ENCODE measurements at places on chromosomes 13 and 19.
A peak's percentile ranks its signal among the peaks of the same experiment; 100 is the strongest.

DNA sequence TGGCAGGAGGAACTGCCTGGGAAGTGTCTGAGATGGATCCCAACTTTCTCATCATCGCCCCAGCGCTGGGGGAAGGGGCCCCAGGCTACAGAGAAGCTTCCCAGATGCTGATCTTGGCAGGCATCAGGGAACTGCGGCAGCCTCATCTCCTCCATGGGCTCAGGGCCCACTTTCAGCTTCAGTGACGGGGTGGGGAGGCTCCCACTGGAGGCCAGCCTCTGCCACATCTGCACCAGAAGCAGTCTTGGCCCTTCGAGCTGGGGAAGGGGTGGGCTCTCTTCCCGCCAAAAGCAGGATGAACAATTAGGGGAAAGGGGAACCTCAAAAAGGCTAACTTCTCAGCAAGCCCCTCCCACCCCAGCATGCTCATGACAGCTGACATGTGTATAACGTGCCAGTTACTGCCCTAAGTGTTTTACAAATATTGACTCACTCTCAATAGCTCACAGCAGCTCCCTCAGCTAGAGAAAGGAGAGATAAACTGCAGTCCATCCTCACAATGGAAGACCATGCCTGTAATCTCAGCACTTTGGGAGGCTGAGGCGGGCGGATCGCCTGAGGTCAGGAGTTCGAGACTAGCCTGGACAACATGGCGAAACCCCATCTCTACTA, 7.1 kb upstream of the S1PR2 start:
- DNase-seq: peak; percentile 58

- no peak for DNase-seq
These were observed 110.7 kb downstream of the KLF12 start for GRCh38 chr13:74023484-74023883.

DNA sequence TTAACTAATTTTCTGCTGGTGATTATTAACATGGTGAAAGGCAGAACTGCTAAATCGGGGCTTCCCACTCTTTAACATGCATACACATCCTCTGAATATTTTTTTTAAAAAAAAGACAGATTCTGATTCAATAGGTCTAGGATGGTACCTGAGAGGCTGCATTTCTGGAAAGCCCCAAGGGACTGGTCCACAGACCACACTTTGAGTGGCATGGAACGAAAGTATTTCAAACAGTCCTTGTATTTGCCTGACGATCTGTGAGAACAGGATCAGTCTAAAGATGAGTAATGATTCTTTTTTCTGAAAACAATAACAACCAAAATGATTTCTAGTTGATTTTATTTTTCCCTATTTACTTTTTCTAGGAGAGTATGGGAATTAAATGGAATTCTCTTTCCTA, 16.7 kb upstream of the SPART start:
- no peak for DNase-seq

GRCh38 chr13:93037780-93038179, 188.8 kb upstream of the GPC6 start:
- DNase-seq: no peak

GRCh38 chr13:109669234-109669612, 117.2 kb downstream of the IRS2 start:
- DNase-seq: no peak

GRCh38 chr13:110640591-110641029, 25.3 kb downstream of the NAXD start:
- DNase-seq: no peak

- DNase-seq: peak; percentile 69
These were observed 5.3 kb downstream of the VWA8 start for GRCh38 chr13:41955605-41956004.

DNA sequence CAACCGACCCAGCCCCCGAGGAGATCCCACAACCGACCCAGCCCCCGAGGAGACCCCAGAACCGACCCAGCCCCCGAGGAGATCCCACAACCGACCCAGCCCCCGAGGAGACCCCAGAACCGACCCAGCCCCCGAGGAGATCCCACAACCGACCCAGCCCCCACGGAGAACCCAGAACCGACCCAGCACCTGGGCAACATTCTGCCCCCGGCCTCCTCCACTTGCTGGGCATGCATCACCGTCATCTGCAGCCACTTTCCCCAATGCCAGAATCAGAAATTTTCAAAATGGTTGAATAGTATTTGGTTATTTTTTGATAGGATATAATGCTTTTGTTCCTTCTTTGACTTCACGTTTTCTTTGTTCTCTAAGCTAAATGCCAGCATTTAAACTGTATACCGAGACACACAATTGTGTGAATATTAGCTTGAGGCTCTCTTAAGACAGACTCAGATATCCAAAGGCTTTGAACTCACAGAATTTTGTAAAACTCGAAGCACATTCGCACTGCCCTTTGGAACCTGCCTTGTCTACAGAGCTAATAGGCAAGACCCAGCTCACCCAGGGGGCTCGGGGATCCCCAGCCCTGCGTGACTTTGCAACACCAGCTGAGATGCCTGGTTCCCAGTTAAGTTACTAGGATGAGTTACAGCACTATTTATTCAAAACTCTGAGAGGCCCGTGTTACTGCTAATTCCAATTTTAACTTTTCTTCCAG, 15.5 kb upstream of the RASA3 start:
- DNase-seq: no peak

DNA sequence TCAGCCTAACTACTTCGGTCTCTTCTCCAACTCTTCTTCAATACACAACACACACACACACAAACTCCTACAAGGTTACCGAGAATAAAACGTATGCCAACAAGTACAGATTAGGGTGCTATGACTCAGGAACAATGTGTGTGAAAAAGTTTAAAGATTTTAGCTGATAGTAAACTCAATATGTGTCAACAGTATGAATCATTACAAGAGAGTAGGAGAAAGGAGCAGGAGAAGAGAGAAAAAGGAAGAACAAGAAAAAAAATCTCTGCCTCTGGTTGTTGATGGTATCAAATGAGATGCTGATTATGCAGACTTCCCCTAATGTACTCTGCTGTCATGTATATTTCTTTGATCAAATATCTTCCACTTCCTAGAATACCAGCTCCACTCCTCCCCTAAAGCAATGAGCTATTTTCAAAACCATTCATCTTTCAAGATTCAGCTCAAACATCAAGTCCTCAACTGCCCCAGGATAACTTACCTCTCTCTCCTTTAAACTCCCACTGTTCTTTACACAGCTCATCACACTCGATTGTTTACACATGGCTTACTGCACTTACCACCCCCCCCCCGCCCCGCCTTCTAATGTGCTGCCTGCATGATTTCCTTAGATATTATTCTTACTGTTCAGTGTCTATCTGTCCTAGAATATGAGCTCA, 95.6 kb downstream of the FAM216B start:
- peak; percentile 63 for DNase-seq

- no peak for DNase-seq
These were observed 844.8 kb downstream of the PCDH17 start for GRCh38 chr13:58476206-58476918.

- DNase-seq: no peak
These were observed 7.3 kb downstream of the IFNL3 start for GRCh38 chr19:39237200-39238184.

DNA sequence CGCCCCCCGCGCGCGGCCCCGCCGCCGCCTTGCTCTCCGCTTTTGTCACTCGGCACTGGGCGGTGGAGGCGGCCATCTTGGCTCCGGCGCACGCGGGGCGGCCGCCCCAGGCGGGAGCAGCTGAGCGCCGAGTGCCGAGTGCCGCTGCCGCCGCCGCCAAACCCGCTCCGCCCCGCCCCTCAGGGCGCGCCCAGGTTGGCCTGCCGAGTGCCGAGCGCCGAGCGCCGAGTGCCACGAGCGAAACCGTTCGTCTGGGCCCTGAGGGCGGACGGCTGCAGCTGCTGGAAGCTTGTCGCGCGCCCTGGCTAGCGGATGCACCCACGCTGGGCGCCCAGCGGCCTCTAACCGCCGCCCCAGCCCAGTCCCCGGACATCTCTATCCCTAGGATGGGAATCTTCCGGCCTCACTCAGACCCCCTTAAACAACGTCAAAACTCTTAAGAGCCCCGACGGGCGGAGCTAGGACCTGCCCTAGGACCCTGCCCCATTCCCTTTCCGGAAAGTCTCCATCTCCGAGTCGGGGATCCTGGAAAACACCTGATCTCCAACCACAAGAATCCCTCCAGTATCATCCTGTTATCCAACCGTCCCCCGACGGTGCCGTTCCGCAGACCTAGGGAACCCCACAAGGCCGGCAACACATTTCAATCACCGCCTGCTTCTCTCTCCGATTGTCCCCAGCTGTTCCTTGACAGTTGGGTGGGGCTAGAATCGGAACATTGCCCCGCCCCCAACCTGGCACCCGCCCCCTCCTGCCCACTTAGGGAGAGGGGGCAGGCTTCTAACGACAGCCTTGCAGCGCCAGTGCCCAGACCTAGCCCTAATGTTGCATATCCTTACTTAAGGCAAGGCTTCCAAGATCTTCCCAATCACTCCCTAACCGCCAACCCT, 14.1 kb upstream of the AKAP8L start:
- peak; percentile 96 for DNase-seq

GRCh38 chr13:107258599-107259187, 690.8 kb upstream of the ARGLU1 start:
- no peak for DNase-seq

DNA sequence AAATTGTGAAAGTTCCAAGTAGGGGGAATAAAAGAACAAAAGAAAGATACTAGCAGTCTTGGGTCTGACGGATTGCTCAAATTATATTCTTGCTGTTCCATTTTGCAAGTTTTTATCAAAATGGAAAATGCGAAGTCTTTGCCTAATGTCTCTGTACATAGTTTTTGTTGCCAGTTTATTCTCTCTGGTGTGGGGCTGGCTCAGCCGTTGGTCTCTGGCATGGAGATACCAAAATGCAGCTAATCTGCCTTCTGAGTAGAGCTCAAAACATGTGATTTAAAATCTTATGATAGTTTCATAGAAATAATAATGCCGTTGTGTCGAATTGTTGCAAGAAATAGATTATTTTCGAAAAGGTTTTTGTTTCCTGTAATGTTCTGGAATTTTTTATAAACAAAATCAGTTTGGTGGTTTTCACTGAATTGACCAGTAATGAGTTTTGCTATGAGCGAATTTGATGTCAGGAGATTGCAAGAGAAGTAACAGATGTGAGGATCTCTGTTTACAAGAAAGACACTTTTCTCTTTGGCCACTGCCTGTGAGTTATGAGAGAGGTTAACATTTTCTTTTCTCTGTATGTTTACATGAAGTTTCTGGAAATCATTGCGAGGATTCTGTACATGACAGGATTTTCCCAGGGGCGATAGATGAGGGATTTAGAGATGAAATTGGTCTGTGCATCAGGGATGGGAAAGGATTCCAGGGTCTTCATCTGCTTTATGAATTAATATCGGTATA, 147.0 kb downstream of the DCT start:
- DNase-seq: no peak

- DNase-seq: peak; percentile 36
These were observed 51.6 kb downstream of the RFX2 start for GRCh38 chr19:6058518-6059201.

- no peak for DNase-seq
These were observed 3.6 kb downstream of the SEMA6B start for GRCh38 chr19:4555657-4556561.

DNA sequence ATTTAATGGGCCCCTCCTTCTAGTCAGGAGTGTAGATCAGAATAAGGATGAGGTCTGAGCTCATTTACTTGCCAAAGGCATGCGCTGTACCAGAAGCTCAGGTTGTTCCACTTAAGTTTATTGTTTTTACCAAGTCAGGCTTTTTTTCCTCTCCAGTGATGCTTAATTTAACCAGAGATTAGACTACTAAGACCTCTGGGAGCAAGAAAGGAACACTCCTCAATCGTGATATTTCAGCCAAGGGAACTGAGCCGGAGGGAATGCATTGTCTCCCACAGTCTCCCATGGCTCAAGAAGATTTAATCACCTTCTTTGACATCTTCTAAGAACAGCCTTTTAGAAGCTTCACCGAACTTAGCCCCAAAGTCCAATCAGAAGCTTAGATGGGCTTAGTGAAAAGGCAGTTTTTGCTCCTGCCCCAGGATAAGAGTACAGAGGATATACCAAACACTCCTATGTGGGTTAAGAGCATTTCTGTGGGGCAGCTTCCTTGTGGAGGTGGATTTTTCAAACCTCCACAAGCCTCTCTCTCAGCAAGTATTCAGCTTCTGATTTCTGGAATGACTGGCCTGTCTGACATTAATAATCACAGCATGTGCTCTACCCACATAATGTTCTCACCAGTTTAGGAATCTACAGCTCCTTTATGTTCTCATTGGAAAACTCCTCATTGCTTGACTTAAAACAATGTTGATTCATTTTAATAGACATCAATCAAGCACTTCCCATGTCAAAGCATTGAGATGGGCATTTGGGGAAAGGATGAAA, 322.7 kb downstream of the SUCLA2 start:
- no peak for DNase-seq

GRCh38 chr13:112982281-112983041, 13.4 kb downstream of the MCF2L start:
- no peak for DNase-seq

DNA sequence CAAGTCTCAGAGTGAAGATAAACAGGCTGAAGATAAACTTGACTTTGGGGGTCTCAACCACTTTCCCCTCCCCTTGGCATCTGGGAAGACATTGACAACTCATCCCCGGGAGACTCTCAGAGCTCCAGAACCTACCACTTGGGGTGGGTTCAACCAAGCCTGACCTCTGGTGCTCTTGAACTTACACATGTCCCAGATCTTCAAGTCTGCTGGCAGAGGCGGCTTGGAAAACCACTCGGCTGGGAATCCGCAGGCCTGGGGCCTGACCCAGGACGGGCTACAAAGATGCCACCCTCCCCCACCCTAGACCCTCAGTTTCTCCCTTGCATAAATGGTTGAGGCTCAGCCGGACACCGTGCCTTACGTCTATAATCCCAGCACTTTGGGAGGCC, 512 bp downstream of the LRRC8E start:
- DNase-seq: no peak

DNA sequence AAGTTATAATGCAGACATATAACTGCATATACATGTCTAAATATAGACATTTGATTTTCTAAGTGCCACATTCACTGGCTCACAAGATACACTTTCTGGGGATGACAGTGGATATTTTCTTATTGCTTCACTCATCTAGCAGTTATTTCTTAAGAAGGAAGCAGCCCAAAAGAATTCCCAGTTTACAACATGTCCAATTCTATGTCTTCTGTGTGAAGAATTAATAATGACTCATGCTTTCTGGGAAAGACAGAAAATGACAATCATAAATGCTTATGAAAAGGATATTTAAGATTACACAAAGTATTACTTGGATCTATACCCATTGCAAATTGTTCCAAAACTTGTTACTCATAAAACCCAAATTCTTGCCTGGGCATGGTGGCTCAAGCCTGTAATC, 543.4 kb downstream of the SUCLA2 start:
- peak; percentile 85 for DNase-seq

- DNase-seq: no peak
These were observed 607.1 kb downstream of the SLITRK6 start for GRCh38 chr13:85191996-85192718.

DNA sequence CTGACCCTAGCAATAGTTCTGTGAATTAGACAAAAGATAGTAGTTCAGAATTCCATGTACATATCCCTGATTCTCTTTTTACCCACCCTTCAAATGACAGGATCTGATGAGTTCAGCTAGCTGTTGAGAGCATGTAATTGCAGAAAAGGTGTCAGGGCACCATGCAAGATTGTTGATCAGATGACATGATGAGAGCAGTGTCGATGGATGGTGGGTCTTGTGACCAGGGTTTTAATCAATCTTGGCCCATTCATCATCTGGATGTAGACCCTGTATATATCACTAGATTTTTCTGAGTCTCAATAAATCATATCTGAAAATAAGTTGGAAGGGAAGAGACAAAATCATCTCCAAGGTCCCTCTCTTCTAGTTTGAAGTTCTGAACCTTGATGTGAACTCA, 379.0 kb downstream of the OXGR1 start:
- no peak for DNase-seq
